ENCODE measurements at places on chromosomes 11 and 22. TPM values are rescaled to one million over a fixed set of nuclear protein-coding genes. Genes with fewer than 3 reads are reported as not detected.

ALDH3B2 gene
- 2.0 TPM for polyA plus RNA-seq

RRM1 gene
- polyA plus RNA-seq, result 79.2 TPM

ARHGEF17 gene
- polyA plus RNA-seq, result 73.5 TPM

FZD4 gene
- 71.6 TPM for polyA plus RNA-seq

OR2D2 gene
- polyA plus RNA-seq, result not detected

WNT7B gene
- polyA plus RNA-seq, result 9.0 TPM

MS4A6E gene
- polyA plus RNA-seq, result not detected

SHISA8 gene
- polyA plus RNA-seq, result 0.42 TPM

SCARF2 gene
- 14.6 TPM for polyA plus RNA-seq

NEFH gene
- 12.2 TPM for polyA plus RNA-seq

INPP5J gene
- polyA plus RNA-seq, result 3.9 TPM

C11orf86 gene
- polyA plus RNA-seq, result not detected

TBX10 gene
- polyA plus RNA-seq, result not detected

FOLR3 gene
- 1.6 TPM for polyA plus RNA-seq

OAF gene
- polyA plus RNA-seq, result 33.5 TPM

YIF1A gene
- polyA plus RNA-seq, result 49.6 TPM

ZNF70 gene
- 5.0 TPM for polyA plus RNA-seq

TMEM25 gene
- polyA plus RNA-seq, result 26.2 TPM

RBMXL2 gene
- 0.12 TPM for polyA plus RNA-seq

MRPL11 gene
- polyA plus RNA-seq, result 69.6 TPM

ART1 gene
- not detected for polyA plus RNA-seq

WT1 gene
- polyA plus RNA-seq, result 253 TPM

APOL5 gene
- not detected for polyA plus RNA-seq

GNAZ gene
- 6.2 TPM for polyA plus RNA-seq

TRIM66 gene
- 5.3 TPM for polyA plus RNA-seq

LRP4 gene
- 29.5 TPM for polyA plus RNA-seq

FAM227A gene
- 7.9 TPM for polyA plus RNA-seq

COX8A gene
- 245 TPM for polyA plus RNA-seq

KCNJ1 gene
- 121 TPM for polyA plus RNA-seq

FIBP gene
- polyA plus RNA-seq, result 94.2 TPM

ADORA2A gene
- polyA plus RNA-seq, result 5.4 TPM

CST6 gene
- not detected for polyA plus RNA-seq

CARD16 gene
- 1.9 TPM for polyA plus RNA-seq

RTN4RL2 gene
- polyA plus RNA-seq, result 1.4 TPM
